Brain microvascular endothelial cell (primary cell): ENCODE measurements at places on chromosomes 6 and 20.

GRCh38 chr6:21527731-21528130 is 65.8 kb upstream of the SOX4 start:
- DNase-seq = no peak

- DNase-seq = peak; percentile 61
Observed at GRCh38 chr6:109511832-109512231, 28.8 kb upstream of the ZBTB24 start.

- DNase-seq = no peak
Observed at GRCh38 chr6:161434350-161434749, 160.5 kb upstream of the AGPAT4 start.

- DNase-seq = no peak
Observed at GRCh38 chr6:72250664-72251063, 364.3 kb downstream of the RIMS1 start.

- DNase-seq = no peak
Observed at GRCh38 chr20:62832951-62833391, 16.1 kb downstream of the COL9A3 start.

DNA sequence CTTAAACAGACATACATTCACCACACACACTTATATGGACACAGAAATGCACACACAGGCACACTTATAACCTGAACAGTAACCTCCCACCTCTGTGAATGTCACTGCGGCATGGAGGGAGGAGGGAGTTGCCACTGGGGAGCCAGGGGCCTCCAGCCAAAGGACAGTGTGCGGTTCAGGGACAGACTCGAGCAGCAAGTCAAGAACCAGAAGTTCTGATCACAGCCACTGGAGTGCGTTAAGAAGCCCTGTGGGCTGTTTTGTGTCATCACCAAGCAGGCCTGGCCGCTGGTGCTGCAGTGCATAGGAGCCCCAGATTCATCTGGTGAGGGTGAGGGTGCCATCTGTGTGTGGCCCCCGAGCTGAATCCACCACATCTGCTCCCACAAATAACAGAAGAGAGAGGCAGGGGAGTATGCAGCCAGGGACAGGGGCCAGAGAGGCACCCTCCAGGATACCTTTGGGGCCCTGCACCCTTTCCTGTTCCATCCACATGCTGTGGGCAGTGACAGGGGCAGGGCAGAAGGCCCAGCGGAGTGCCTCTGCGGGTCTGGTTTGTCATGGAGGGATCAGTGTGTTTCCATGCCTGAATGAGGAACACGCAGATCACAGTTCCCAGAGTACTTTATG is 20.3 kb downstream of the SYNDIG1 start:
- DNase-seq = no peak

GRCh38 chr6:53162606-53163005 is 14.0 kb upstream of the GCM1 start:
- DNase-seq = no peak

DNA sequence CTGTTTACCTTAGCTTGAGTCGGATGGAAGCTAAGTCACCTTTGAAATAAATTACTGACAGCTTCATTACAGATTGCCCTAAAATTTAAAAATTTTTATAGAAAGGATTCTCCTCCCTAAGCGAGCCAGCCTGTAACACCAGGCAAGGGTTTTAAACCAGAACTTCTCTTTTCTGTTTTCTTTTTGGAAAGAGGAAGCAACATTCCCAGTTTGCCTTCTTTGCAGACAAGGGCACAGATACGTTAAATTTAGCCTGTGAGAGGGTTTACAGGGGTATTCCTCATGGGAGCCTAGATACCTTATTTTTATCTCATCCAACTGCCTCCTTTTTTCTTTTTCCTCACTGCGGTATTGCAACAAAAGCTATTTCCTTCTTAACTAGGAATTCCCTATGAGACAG is 45.0 kb downstream of the GNAS start:
- no peak for DNase-seq

- DNase-seq = no peak
Observed at GRCh38 chr6:34389034-34389433, 3.4 kb downstream of the NUDT3 start.

DNA sequence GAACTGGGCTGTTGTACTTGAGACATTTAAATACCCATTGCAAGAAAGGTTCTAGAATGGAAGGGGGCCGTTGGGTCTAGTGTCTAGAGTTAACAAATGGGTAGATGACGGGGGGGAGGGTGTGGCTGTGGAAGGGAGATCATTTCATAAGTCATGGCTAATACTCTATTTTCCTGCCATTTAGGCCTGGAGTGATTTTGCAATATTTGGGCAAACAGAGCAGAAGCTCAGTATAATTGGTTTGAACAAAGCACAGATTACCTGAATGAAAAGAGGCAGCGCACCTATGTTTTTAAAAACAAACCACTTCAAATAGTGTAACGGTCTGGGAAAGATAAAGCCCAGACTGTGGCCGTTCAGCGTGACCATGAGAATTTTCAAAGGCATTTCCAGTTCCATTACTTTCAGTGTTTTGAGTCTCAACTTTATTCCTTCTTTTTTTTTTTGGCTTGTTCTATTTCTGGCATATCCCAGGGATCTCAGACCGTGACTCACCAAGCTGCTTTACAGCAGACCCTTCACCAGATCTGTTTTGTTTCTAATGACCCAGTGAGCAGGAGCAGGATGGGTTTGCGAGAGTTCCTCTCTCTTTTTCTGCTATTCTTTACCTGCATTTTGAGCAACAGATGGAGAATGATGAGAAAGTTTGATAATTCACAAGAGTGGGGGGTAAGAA is 73.7 kb downstream of the LYRM2 start:
- peak; percentile 14 for DNase-seq

DNA sequence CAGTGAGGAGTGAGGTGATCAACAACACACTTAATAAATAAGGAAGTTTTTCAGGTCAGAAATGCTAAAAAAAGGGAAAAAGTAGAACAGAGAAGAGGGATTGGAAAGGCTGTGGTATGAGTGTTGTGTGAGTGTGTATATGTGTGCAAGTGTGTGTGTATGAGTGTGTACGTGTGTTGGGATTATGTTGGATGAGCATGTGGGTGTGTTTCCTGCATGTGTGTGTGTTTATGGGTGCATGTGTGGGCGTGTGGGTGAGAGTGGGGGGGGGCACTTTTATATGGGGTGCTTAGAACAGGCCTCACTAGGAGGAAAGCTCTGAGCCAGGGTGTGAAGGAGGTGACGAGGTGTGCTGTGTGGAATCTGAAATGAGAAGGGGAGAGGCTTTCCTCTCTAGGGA is 116.8 kb upstream of the SLC22A23 start:
- no peak for DNase-seq

- no peak for DNase-seq
Observed at GRCh38 chr20:44981736-44982406, 15.6 kb downstream of the STK4 start.

DNA sequence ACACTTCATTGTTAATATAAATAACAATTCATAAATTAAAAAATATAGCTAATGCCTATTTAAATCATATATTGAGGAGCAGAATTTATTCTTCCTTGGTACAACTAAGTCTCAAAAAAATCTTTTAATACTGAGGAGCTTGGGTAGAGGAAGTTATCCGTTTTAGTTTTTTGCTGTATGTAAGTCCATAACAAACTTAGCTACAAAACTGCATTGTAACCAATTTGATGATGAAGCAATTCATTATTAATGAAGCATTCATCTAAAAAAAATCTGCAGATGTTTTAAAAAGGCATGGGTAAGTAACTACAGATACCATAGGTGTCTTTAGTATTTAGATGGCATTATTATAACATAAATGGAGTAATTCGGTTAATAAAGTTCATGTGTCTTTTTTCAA is 1.3 kb downstream of the KHDRBS2 start:
- no peak for DNase-seq

DNA sequence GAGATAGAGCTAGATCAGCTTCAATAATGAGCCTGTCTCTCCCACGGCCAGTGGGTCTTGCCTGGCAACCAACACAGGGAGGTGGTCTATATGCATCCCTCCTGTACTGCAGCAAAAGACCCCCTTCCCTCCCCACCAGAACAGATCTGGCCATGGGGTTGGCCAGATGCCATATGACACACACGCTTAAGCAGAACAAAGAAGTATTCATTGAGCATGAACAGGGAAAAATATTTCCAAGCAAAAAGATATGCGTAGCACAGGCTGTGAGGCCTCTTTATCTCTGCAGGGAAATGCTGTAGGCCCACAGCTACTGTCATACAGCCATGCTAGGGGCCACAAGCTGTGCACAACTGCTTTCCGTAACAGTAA is 73.4 kb upstream of the NRSN1 start:
- no peak for DNase-seq

- DNase-seq = no peak
Observed at GRCh38 chr6:101716810-101717209, 323.3 kb downstream of the GRIK2 start.

- DNase-seq = no peak
Observed at GRCh38 chr6:170221052-170221752, 69.7 kb downstream of the DLL1 start.

- no peak for DNase-seq
Observed at GRCh38 chr6:26475823-26476729, 18.3 kb downstream of the BTN2A1 start.

GRCh38 chr6:102417368-102417998 is 1024.0 kb downstream of the GRIK2 start:
- no peak for DNase-seq

GRCh38 chr6:5943591-5943990 is 63.1 kb downstream of the NRN1 start:
- no peak for DNase-seq

DNA sequence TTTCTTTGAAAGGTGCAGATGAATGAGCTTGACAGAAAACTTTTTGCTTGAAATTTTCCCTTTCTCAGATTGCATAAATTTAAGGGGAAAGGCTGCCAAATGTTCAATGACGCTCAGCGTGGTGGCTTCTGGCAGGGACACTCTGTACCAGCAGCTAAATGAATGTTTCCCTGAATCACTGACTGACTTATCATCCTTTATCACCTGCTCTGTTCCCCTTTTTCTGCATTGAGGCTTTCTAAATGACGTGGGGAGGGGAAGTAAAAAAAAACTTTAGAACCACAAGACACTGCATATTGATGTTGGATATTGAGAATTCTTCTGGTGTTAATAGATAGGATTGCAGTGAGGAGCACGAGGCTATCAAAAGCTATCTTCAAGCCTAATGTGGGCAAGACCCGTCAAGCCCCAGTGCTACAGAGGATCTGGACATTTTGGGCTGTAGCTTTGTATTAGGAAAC is 46.9 kb upstream of the ENPP5 start:
- no peak for DNase-seq

DNA sequence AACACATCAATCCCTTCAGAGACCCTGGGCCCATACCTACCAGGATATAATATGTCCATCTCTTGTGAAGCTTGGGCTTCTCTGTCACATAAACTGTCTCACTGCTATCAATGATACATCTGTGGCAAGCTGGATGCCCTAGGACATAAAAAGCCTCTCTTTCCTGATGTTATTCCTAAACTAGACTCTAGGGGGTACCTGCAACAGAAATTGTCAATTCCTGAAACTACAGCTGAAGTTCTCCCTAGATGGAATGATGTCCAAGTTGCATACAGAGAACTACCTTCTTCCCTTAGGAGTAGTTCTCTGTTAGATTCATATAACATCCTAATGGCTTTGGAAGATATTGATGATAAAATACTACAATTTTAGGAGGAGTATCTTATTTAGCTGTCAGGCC is 35.8 kb downstream of the TBX18 start:
- peak; percentile 14 for DNase-seq

DNA sequence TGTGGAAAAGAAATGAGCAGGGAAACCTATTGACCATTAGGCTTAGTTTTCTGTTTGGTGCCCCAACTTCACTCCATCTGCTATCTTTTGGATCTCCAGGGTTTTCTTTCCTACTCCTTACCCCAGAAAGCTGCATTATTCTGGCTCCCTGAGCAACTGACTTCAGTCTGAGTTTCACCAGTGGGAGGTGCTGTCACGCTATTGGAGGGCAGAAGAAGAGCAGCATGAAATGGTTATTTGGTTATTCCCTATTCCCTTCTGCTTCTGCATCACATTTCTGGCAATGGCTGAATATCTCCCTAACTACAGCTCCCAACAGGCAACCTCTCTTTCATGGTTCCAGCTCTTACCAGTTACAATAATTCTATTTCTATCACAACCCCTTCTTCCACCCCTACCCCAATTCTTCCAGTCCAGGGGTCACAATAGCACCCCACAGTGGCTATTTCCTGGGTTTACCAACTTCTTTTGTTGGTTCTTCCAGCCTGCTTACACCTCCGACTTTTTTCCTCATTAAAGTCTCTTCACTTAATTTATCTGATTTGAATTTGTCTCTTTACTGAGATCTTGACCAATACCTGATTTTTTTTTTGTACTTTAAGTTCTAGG is 311.5 kb downstream of the PLCB1 start:
- DNase-seq = no peak

GRCh38 chr6:61867635-61868034 is 418.4 kb downstream of the KHDRBS2 start:
- no peak for DNase-seq

GRCh38 chr6:25342802-25343201 is 63.6 kb downstream of the CARMIL1 start:
- DNase-seq = peak; percentile 9

GRCh38 chr20:9500121-9500520 is 14.3 kb upstream of the LAMP5 start:
- DNase-seq = no peak

GRCh38 chr6:133701633-133702331 is 187.1 kb upstream of the TCF21 start:
- DNase-seq = peak; percentile 18

GRCh38 chr20:51570739-51571459 is 28.4 kb upstream of the NFATC2 start:
- DNase-seq = no peak

GRCh38 chr20:40600441-40601219 is 88.4 kb downstream of the MAFB start:
- no peak for DNase-seq

GRCh38 chr6:142913036-142913510 is 31.9 kb downstream of the HIVEP2 start:
- DNase-seq = no peak

- DNase-seq = no peak
Observed at GRCh38 chr20:18323705-18324104, 35.4 kb downstream of the ZNF133 start.

DNA sequence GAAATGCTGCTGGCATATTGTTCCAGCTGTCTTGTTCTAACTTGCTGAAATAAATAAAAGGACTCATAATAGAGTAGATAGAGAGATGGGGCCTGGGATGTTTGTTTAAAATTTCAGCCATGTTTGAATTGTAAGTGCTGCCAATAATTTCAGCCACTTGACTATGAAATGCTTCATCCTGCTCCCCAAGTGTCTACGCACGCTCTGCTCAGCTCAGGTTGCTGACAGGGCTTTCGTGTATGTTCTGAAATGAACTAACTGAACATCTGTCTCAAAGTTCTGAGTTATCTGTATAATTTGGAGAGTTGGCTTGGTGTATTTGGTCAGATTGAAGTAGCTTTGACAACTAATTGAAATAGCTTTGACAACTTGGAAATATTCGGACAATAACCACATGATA is 387.8 kb downstream of the BMP2 start:
- no peak for DNase-seq
